ENCODE measurements at places on chromosomes 12 and 14. TPM values are rescaled to one million over a fixed set of nuclear protein-coding genes. Genes with fewer than 3 reads are reported as not detected.

SLC4A8 gene
- 0.89 TPM for total RNA-seq

OR4M1 gene
- not detected for total RNA-seq

ADAM21 gene
- total RNA-seq = 0.48 TPM

PIK3C2G gene
- not detected for total RNA-seq

CCDC177 gene
- total RNA-seq = not detected

SSTR1 gene
- 0.43 TPM for total RNA-seq

IL31 gene
- total RNA-seq = not detected

CABP1 gene
- 6.5 TPM for total RNA-seq

SPIC gene
- not detected for total RNA-seq

RDH5 gene
- total RNA-seq = 10.1 TPM

OTOGL gene
- total RNA-seq = 0.19 TPM

CFAP54 gene
- 0.13 TPM for total RNA-seq

PRH2 gene
- not detected for total RNA-seq

SLC6A12 gene
- 0.86 TPM for total RNA-seq

CDCA3 gene
- total RNA-seq = 1.3 TPM

TAMALIN gene
- total RNA-seq = 19.8 TPM

LACRT gene
- total RNA-seq = not detected

PDZRN4 gene
- not detected for total RNA-seq

GLS2 gene
- total RNA-seq = 0.40 TPM

HPD gene
- 2.7 TPM for total RNA-seq

GLI1 gene
- 0.56 TPM for total RNA-seq

JPH4 gene
- 0.13 TPM for total RNA-seq

MYH6 gene
- 4,934 TPM for total RNA-seq

TAS2R7 gene
- total RNA-seq = not detected

C14orf119 gene
- 20.6 TPM for total RNA-seq

HOXC9 gene
- not detected for total RNA-seq

MORN3 gene
- 0.11 TPM for total RNA-seq

MIP gene
- not detected for total RNA-seq

Data from Right ventricle myocardium superior (tissue), 1 donor.